GOT3 (cell line): ENCODE measurements at places on chromosomes 7 and 10.

DNA sequence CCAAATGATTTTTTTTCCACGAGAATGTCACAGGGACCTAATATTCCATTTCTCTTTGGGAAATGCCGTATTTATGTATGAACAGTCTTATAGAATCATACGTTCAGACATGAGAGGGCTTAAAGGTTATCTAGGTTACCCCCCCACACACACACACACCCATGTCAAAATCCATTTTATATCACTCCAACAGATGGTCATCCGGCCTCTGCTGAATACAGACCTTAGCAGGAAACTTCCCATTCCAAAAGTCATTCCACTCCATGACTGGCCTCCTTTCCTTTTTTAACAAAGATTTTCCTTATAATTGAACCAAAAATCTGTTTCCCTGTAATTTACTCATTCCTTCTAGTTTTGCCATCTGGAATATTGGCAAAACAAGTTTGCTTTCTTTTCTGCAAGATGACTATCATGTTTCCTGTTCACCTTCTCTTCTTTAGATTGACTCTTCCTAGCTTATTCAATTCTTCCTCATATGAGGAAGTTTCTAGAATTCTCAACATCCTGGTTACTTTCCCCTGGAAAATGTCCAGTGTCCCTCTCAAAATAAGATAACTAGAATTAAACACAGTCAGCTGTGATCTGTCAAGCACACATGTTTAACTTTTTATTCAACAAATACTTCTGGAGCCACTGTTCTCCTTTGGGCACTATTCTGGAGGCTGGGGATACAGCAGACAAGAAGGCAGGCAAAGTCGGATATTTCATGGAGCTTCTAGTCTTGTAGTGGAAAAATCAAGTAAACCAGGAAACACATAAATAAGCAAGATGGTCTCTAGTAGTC is 276.5 kb upstream of the LRGUK start:
- DNase-seq: no peak

DNA sequence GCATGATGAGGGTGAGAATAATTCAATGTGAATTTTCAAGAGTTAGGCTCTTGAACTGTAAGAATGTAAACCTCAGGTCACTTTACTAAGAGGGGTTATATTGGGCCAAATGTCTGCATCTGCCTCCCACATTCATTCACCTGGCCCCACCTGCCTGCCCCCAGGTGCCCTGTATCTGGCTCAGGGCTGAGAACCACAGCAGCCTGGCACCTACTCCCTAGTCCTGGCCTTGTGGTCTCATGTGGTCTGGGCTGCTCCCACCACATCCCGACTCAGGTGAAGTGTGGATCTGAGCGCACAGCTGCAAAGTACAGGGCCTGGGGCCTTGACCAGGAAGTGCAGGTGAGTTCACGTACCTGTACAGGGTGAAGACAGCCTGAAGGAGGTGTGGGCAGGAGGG is 182.1 kb downstream of the PFKFB3 start:
- DNase-seq: no peak

GRCh38 chr7:41824284-41824683 is 121.4 kb upstream of the INHBA start:
- no peak for DNase-seq

GRCh38 chr10:131674130-131674529 is 226.7 kb upstream of the PPP2R2D start:
- DNase-seq: no peak

GRCh38 chr7:22992874-22993840 is 20.8 kb downstream of the HYCC1 start:
- no peak for DNase-seq

GRCh38 chr10:61987537-61987936 is 86.0 kb downstream of the ARID5B start:
- DNase-seq: no peak

DNA sequence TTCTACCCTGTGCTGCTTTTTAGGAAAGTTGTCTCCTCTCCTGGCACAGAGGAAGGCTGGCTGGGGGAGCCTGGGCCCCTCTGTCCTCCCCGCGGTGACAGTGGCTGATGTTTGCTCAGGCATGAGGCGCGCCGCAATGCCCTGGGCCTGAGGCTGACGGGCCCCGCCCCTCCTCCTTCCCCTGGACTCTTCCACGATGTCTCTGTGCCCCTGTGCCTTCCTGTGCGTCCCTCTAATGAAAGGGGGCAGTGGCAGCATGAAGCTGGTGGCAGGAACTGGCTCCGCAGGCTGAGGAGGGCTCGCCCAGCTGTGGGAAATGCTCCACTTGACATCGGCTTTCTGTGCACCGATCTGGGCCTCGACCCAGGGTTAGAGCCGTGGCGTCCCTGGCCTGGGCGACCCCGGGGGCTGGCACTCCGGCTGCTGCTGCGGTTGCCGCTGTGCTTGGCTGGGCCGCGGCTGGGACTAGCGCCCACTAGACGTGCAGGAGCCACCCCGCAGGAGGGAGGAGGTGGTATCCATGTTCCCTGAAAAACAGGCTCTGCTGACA is 67.9 kb downstream of the ZNF680 start:
- DNase-seq: no peak

DNA sequence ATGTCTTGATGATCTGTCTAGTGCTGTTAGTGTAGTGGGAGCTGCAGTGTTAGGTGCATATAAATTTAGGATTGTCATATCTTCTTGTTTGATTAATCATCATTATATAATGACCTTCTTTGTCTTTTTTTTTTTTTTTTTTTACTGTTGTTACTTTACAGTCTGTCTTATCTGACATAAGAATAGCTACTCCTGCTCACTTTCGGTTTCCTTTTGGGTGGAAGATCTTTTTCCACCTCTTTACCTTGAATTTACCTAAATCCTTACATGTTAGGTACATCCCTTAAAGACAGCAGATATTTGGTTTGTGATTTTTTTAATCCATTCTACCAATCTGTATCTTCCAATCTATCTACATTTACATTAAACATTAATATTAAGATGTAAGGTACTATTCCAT is 113.6 kb upstream of the PCLO start:
- no peak for DNase-seq

- no peak for DNase-seq
These were observed 128.8 kb downstream of the PPP1R3A start for GRCh38 chr7:113790025-113790424.

GRCh38 chr7:69756235-69756634 is 158.0 kb downstream of the AUTS2 start:
- DNase-seq: no peak

- DNase-seq: no peak
These were observed 189.9 kb downstream of the DGKI start for GRCh38 chr7:137656850-137657232.

DNA sequence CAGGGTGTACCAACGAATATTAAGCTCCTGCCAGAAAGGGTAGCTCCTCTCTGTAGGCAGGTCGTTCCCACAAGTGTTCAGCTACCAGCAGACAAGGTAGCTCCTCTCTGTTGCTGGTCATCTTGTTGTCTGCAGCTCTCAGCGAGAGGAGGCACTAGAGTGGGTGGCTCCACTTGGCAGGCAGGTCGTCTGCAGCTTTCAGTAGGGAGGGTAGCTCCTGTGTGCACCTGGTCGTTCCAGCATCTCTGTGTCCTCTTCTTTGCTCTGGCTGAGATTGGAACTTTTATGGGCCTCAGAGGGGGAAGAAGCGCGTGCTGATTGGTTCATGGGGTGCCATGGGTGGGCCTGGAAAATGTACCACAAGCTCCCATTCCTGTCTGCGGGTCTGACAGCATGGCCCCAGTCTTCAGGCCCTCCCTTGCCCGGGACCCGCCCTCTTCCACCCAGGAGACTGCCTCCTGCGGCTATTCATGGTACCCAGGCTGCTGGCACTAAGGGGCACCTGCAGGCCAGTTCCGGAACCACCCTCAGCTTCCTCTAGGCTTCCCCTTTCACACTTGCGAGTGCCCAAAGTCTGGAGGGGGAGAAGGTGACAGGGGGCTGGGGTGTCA is 63.9 kb upstream of the CACNA2D1 start:
- no peak for DNase-seq

GRCh38 chr7:7554021-7554432 is 12.7 kb upstream of the MIOS start:
- DNase-seq: no peak

DNA sequence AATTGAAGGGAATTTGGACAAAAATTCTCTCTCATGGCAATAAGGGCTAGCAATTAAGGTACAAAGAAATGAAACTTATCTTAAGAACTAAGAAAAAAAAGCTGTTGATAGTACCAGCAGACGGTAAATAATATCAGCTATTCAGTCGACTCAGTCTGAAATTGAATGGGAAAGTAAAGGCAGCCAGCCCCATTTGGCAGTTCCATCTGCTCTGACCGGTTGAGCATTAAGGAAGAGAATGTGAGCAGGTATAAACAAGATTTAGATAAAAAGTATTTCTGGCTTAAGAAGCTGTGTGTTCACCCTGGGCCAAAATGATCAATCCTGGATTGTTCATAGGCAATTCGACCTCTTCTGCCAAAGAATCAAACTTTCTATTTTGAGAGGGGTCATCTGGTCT is 154.6 kb upstream of the NPVF start:
- no peak for DNase-seq

- DNase-seq: no peak
These were observed 316.6 kb downstream of the SNX13 start for GRCh38 chr7:17623546-17624185.

GRCh38 chr10:72009425-72010081 is 45.4 kb downstream of the CHST3 start:
- DNase-seq: peak; percentile 69

DNA sequence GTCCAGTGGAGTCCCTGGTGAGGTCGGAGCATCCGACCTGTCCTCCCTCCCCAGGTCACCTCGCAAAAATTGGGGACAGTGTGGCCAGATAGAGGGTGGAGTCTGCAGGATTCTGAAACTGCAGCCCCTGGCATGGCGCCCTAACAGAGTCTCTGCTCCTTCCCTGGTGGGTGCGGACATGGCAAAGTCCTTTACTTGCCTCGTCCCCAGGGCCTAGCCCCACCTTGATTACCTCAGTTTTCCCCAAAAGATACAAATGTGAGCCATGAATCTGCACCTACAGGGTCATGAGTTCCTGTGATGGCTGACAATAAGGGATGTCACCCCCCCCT is 47.7 kb downstream of the NPVF start:
- no peak for DNase-seq

DNA sequence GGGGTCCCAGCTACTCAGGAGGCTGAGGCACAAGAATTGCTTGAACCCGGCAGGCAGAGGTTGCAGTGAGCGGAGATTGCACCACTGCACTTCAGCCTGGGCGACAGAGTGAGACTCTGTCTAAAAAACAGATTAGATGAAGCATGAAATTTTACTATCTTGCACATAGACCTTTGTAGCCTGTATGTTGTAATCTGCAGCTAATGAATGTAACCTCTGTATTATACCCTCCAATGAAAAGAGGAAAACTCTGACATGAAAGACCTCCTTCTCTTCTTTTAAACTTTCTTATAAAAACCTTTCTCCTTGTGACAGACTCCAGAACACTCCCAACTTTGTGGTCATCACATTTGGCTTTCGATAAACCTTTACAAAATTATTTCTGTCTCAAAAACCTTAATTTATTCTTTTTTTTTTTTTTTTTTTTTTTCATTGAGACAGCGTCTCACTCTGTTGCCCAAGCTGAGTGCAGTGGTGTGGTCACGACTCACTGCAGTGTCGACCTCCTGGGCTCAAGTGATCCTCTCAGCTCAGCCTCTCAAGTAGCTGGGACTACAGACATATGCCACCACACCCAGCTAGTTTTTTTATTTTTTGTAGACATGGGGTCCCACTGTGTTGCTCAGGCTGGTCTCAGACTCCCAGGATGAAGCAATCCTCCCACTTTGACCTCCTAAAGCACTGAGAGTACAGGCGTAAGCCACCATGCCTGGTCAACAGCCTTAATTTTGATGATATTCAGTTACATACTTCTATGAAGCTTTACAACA is 97.4 kb downstream of the SVOPL start:
- no peak for DNase-seq

GRCh38 chr7:5620459-5620881 is 161.0 kb downstream of the RNF216 start:
- no peak for DNase-seq

- DNase-seq: no peak
These were observed 72.4 kb upstream of the LOXL4 start for GRCh38 chr10:98340261-98340939.

DNA sequence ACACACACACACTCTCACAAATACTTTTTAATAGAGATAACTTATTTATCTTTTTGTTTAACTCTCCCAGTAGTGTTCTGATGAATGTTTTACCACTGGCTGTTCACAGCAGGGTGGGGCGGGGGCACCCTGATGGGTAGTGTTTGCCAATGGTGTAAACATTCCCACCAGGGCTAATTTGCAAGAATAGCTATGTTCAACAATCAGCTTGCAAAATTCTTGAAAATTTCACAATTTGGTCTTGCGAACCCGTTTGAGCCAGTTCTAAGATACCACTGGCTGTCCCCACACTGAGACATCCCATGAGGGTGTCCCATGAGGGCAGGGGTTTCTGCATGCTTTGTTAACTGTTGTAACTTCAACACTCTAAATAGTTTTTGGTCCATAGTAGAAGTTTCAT is 348.5 kb downstream of the CXCL12 start:
- no peak for DNase-seq

- no peak for DNase-seq
These were observed at the start of gene CTBP2 for GRCh38 chr10:125159932-125160855. TSS of gene CTBP2 (minus strand) at chr10:125160563.

DNA sequence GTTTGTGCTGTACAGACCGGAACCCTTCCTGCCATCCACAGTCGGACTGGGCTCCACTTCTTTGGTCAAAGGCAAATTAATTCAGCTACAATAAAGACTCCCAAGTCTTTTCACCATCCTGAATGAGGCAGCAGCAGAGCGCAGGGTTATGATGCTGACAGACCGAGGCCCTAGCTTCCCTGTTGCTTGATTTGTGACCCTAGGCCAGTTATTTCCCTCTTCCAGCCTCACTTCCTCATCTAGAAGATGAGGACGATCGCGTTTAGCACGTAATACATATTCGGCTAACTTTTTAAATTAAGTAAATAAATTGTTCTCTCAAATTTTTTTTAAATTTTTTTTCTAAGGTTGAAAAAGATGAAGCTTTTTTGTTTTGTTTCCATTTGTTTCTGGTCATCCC is 18.1 kb downstream of the ADRB1 start:
- DNase-seq: no peak

GRCh38 chr10:21304198-21304597 is 221.3 kb downstream of the SKIDA1 start:
- DNase-seq: no peak

DNA sequence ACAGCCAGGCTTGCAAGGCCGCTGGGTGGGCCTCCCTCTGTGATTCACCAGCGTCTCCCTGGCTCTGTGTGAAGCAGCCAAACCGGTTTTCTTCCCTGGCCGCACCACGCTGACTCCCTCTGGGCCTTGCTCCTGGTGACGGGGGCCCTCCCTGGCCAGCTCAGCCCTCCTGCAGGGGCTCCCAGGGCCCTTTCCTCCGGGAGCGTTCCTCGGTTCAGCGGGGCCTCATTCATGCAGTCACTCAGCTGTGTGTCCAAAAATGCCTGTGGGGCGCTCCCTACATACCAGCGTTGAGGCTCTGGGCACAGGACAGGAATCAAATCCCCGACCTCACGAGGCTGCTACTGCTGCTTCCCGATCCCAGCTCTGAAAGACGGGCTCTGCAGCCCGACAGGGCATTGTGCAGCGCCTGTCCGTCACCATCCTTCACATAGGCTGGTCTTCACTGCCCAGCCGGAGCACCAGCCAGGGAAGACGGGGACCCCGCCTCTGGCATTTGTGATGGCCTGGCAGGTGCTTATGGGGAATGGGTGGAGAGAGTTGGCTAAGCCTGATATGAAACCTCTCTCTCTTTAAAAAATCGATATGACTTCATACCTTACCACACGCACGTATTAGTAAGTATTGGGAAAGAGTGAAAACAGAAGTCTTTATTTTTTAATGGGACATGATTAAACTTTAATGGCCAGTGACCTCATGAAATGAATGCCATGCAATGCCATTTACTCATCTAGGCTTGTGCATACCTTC is 110.0 kb upstream of the SHH start:
- no peak for DNase-seq

- no peak for DNase-seq
These were observed 618.9 kb upstream of the IGFBP3 start for GRCh38 chr7:46539892-46540483.
